ENCODE measurements at places on chromosomes 7 and 10. TPM values are rescaled to one million over a fixed set of nuclear protein-coding genes. Genes with fewer than 3 reads are reported as not detected.

Gene LIPN
- polyA plus RNA-seq: not detected

Gene HABP2
- not detected for polyA plus RNA-seq

DNA sequence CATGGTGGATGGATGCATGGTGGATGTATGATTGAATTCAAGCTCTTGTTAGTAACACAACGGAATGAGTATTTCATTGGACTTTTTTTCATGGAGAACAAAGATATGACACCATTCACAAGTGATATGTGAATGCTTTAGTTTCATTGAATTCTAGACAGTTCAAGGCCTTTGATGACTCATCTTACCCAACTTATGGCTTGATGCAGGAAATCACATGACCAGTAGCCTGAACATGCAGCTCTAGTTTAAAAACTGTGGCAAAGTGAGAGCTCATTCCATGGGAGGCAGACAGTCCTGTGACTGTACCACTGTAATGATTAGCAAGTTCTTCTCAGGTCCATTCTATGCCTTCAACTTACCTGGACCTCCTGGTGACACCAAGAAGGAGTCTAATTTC, 1239.3 kb downstream of the TYW1 start:
- no peak for DNase-seq

- DNase-seq: no peak
Measured at GRCh38 chr10:92720831-92721165, 31.0 kb downstream of the HHEX start.

Measured in sigmoid colon (tissue), 7 donors.